ENCODE measurements at places on chromosomes 1 and 21.

GRCh38 chr1:218933513-218933912, 240.2 kb upstream of the LYPLAL1 start:
- no peak for DNase-seq

DNA sequence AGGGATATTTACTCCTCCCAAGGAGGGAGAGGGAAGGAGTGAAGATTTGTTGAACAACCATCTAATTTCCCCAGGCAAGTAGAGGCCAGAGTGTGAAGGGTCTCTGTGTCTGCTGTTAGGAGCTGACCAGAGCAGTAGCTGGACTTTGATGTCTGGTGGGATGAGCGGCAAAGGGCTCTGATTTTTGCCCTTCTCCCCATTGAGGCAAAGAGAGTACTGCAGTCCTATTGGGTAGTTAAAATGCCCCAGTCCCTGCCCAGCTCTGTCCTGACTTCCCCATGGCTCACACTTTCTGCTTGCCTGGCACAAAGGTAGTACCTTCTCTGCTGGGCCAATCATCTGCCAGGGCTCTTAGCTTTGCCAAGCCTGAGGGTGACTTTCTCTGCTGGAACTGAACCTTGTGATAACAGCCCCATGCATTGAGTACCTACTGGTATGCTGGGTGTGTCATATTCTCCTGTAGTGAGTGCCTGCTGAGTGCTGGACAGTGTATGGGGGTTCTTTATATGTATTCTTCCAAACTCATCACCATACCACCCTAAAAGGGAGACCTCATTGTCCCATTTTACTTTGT, 64.0 kb upstream of the SELENON start:
- no peak for DNase-seq

DNA sequence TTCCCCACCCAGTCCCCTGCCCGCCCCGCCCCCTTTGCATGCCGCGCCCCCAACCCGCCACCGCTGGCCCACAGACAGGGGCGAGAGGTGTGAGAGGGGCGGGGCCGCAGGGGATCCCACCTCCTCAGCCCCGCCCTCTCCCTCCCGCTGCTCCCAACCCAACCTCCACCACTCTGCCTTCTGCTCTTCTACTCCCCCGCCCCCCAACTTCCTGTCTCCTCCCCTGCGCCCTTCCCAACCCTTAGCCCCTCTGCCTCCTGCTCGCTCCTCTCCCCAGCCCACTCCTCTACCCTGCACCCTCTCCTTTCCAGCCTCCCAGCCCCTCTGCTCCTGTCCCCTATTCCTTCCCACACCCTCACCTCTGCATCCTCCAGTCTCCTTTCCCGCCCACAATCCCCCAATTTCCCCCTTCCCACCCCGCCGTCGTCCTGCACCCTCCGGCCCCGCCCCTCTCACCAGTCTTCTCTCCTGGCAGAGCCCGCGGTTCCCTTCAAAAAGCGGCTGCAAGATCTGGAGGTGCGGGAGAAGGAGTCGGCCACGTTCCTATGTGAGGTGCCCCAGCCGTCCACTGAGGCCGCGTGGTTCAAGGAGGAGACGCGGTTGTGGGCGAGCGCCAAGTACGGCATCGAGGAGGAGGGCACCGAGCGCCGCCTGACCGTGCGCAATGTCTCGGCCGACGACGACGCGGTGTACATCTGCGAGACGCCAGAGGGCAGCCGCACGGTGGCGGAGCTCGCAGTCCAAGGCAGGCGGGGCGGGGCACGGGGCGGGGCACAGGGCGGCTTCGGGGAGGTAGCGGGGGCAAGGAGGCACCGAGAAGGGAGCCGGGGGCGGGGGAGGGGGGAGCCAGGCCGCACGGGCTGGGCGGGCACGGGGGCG, 5.4 kb downstream of the OBSCN start:
- peak; percentile 87 for DNase-seq

DNA sequence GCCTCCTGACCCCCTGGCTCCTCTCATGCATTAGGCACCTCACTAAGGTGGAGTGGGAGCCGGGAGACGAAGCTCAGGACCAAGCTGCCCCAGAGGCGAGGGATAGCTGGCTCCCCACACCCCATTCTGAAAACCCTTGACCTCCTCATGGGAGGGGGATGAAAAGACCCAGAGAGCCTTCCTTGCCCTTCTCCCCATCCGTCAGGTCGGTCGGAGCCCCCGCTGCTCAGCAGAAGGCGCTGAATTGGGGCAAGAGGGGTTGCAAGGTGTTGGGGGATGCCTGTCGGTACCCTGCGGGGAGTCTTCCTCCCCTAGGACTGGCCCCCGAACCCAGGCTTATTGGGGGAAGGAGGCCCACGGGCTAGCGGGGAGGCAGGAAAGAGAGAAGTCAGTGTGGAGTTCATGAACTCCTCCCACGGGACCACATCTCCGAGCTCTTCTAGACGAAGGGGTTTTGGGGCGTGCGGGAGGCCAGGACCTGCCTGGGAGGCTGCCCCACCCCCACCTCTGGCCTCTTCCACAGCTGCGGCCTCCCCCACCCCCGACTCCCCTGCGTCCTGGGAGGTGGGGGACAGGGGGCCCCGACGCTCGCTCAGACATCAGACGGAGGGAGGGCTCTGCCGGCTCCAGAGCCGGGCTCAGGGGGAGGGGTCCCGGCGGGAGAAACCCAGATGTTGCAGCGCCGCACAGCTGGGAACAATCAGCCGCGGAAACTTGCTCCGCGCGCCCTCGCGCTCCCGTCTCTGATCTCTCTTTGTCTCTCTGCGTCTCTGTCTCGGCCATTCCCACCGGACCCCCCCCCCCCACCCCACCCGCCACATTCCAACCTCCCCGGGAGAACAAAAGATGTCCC, 719 bp downstream of the MFAP2 start:
- DNase-seq, result no peak

GRCh38 chr1:28720376-28720775, 16.4 kb upstream of the YTHDF2 start:
- no peak for DNase-seq

DNA sequence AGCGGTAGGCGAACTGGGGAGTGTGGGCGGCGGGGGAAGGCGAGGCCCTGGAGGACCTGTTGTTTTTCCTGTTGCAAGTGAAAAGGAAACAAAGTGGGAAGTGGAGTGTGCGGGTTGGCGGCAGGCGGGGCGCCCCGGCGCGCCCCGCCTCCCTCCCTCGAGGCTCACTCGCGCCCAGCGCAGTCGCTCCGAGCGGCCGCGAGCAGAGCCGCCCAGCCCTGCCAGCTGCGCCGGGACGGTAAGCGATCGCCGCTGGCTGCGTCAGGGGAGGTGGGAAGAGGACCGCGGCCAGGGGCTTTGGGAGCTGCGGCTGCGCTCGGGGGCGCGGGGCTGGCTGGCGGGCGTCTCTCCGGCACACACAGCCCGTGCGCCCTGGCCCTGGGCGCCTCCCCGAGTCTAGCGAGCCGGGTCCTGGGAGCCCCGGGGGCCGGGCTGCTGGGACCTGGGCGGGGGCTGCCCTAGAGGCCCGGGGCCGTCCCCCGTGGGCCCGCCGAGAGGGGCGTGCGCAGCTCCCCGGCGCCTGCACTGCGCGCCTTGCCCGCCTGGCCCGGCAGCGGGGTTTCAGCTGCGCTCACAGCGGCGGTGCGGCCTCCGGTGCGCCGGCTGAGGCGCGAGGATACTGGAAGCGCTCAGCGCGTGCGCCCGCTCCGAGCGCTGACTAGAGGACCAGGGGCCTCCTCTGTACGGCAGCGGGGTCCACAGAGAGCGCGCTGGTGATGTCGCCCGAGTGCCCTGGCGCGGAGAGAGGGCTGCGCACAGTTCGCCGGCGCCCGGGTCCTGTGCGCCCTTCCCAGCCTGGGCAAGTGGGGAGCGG, at the start of gene PIK3CD:
Gene PIK3CD, plus strand, starts transcription at position 167 of the 814 bp plus-strand sequence. CDS start 58,725 bp downstream, outside the sequence.
- no peak for DNase-seq

DNA sequence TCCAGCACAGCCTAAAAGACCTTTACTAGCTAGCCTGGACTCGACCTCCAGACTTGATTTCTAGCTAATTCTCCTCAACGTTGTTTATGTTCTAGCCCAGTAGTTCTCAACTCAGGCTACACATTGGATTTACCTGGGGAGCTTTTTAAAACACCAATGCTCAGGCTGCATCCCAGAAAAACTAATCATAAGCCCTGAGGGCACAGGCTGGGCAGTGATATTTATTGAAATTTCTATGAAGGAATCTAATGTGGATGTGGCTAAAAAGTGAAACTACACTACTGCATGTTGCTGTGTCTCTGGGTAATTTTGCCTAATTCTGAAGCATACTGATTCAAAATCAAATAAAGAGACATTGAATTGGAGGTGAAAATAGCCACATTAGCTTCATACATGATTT, 479.4 kb downstream of the KCNT2 start:
- DNase-seq, result no peak

- no peak for DNase-seq
Observed at GRCh38 chr1:84855168-84855567, 37.8 kb downstream of the LPAR3 start.

GRCh38 chr21:38396325-38396724, 102.0 kb downstream of the ERG start:
- DNase-seq, result no peak

- DNase-seq, result peak; percentile 59
Observed at GRCh38 chr1:1371746-1372711, 3.0 kb downstream of the AURKAIP1 start.

- DNase-seq, result no peak
Observed at GRCh38 chr1:183685112-183685713, 32.1 kb upstream of the APOBEC4 start.

GRCh38 chr1:234970731-234971476, 157.7 kb downstream of the TOMM20 start:
- DNase-seq, result no peak

- no peak for DNase-seq
Observed at GRCh38 chr1:209048941-209049669, 534.4 kb upstream of the CAMK1G start.

DNA sequence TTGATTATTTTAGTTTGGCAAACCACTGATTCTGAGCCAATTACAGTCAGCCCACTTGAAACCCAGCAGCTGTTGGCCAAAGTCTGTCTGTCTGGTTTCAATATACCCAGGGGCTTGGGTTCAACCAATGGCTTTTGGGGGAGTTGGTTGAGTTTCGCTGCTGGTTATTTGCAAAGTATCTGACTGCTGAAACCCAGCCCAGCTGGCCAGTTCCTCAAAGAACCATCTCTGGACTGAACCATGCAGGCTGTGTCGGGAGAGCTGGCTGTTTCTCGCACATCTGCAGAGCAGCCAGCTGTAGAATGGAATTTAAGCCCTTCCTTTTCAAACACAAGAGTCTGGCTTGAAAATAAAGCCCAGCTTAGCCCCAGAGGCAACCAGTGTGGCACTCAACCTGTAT, 66.0 kb upstream of the PAX7 start:
- no peak for DNase-seq

DNA sequence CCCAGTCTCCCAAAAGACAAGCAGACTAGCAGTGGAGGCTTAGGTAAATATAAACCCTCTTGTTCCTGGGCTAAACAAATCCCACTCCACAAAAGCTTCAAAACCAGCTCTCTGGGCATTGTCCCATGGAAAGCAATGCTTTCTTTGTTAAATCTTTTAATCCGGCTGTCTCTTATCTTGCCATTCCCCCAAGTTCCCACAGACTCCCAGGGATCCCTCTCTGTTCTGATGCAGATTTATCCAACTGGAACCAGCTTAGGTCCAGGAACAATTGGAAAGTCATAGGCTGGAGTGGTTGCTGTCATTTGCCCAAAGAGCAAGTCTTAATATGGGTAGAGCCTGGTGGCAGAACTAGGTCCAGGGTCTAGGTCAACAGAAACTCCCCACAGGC, 110.1 kb upstream of the ATP1A1 start:
- no peak for DNase-seq

DNA sequence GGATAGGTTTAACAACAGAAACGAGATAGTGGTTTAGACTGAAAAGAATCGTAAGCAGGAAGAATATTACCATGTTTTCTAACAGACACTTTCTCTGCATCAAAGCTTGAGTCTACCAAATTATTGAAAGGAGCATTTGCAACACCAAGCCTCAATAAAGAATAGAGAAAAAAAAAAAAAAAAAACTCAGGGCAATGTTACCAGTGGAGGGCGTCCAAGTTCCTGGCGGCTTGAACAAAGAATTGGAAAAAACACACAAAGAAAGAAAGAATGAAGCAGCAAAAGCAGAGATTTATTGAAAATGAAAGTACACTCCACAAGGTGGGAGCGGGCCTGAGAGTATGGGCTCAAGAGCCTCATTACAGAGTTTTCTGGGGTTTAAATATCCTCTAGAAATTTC, 686.5 kb upstream of the ADGRL2 start:
- no peak for DNase-seq

DNA sequence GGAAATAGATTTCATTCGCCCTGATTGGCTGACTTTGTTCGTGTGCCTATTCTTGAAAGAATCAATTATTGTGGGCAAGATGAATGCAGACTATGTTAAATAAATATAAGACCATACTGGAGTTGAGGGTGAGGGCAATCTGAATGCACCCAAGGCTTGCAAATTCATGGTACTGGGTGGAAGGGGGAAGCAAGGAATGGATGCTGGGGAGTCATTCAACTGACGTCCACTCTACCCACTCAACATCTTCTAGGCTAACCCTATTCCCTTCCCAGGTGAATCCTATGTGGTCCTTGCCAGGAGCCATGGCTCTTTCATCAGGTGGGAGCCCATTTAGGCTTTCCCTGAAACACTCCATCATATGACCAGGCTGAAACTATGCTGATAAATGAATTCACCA, 5.7 kb upstream of the CYP4B1 start:
- no peak for DNase-seq
